ENCODE measurements at places on chromosomes 4 and X. TPM values are rescaled to one million over a fixed set of nuclear protein-coding genes. Genes with fewer than 3 reads are reported as not detected.

Gene MAGEB2
- not detected for total RNA-seq

Gene NALF2
- total RNA-seq = not detected

Gene MTTP
- total RNA-seq = not detected

Gene NHS
- total RNA-seq = 7.7 TPM

Gene ARMCX2
- 41.4 TPM for total RNA-seq

Gene MAGEC3
- total RNA-seq = not detected

Gene ARL9
- 1.6 TPM for total RNA-seq

Gene MAPK10
- 7.6 TPM for total RNA-seq

Gene ASMTL
- 20.0 TPM for total RNA-seq

Gene KLF8
- 0.49 TPM for total RNA-seq

Gene DRD5
- not detected for total RNA-seq

Gene STEEP1
- 20.4 TPM for total RNA-seq

Gene CENPVL2
- not detected for total RNA-seq

Gene SRPK3
- total RNA-seq = not detected

Gene CYTL1
- 9.3 TPM for total RNA-seq

Gene AMMECR1
- total RNA-seq = 17.1 TPM

Gene ZDHHC15
- total RNA-seq = under 0.01 TPM

Gene RAB9B
- 0.51 TPM for total RNA-seq

Gene OPN1MW3
- not detected for total RNA-seq

Gene SOD3
- total RNA-seq = 0.65 TPM

Gene SLC49A3
- total RNA-seq = 13.1 TPM

Gene RIPPLY1
- total RNA-seq = 0.51 TPM

Gene PHOX2B
- not detected for total RNA-seq

Gene C4orf54
- not detected for total RNA-seq

Gene PDGFRA
- 2.9 TPM for total RNA-seq

Gene GPR50
- total RNA-seq = not detected

Gene TMEM271
- total RNA-seq = not detected

Gene NPFFR2
- 3.4 TPM for total RNA-seq

Gene PAGE2B
- not detected for total RNA-seq

Gene BEND2
- not detected for total RNA-seq

Gene FAAH2
- total RNA-seq = 0.38 TPM

Gene RRAGB
- total RNA-seq = 13.7 TPM

Gene SPANXD
- not detected for total RNA-seq

Gene MAGEA11
- not detected for total RNA-seq

Gene TRIM60
- not detected for total RNA-seq

Gene TLL1
- 10.9 TPM for total RNA-seq

Gene RBMXL3
- not detected for total RNA-seq

Gene FGFR3
- total RNA-seq = 2.4 TPM

Gene FOXR2
- total RNA-seq = not detected

Gene AFAP1
- total RNA-seq = 47.3 TPM

Gene PIR
- total RNA-seq = 5.1 TPM

Gene ZFP42
- total RNA-seq = 6.5 TPM

Gene CC2D2A
- total RNA-seq = 9.0 TPM

Measured in mesangial cell (primary cell).